Activated T-cell treated with anti-CD3 and anti-CD28 coated beads, Interleukin-2, amount 50 U/mL, for 24 hours (primary cell): ENCODE measurements at places on chromosomes 4 and X.
A peak's percentile ranks its signal among the peaks of the same experiment; 100 is the strongest.

- no peaks in the 10 kb centered on the region for H3K36me3 ChIP-seq
- DNase-seq = no peak
- H3K27me3 ChIP-seq = no peaks in the 10 kb centered on the region
- no peak overlapping the region for H3K4me3 ChIP-seq
- H3K4me1 ChIP-seq = no peaks in the 10 kb centered on the region
Observed at GRCh38 chr4:126267689-126268088, 952.9 kb downstream of the FAT4 start.

DNA sequence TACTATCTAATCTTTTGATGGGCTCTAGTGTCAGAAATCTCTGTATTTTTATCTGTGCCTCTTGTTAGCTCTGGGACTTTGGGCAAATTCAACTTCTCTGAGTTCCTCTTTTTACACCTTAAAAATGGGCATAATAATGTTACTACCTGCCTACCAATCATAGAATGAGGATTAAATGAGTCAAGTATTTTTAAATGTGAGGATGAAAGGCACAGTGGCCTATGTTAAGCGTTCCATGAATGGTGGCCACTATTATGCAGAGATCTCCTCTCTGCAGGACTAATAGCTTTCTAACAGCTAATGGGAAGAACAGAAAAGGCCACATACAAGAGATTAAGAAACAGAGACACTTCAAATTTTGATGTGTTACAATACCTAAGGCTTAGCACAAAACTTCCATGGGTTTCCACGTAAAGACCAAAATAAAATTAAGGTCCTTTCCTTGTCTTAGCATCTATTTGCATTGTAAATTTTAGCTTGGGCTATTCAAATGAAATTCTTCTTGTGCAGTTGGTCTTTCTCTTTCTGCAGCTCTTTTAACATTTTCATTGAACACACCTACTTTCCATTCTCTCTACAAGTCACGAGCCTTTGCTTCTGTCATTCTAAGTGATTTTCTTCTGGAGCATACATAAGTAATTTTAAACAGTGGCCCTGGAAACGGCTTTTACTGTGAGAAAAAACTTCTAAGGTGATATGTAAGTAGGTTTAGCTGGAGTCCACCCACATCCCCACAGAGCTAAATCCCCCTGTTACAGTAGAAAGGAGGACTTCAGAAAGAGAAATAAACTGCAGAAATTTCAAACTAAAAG lies 117.9 kb upstream of the MED14 start:
- H3K27ac ChIP-seq = no peak overlapping the region
- H3K4me3 ChIP-seq = no peak overlapping the region
- peaks cover 52% of the 10 kb centered on the region for H3K27me3 ChIP-seq
- peaks cover 3% of the 10 kb centered on the region for H3K4me1 ChIP-seq

- no peak overlapping the region for H3K27ac ChIP-seq
- DNase-seq = no peak
- H3K4me3 ChIP-seq = no peak overlapping the region
- H3K27me3 ChIP-seq = peaks cover 22% of the 10 kb centered on the region
- no peaks in the 10 kb centered on the region for H3K36me3 ChIP-seq
- H3K4me1 ChIP-seq = no peaks in the 10 kb centered on the region
Observed at GRCh38 chrX:129876771-129877305, 29.1 kb upstream of the UTP14A start.

DNA sequence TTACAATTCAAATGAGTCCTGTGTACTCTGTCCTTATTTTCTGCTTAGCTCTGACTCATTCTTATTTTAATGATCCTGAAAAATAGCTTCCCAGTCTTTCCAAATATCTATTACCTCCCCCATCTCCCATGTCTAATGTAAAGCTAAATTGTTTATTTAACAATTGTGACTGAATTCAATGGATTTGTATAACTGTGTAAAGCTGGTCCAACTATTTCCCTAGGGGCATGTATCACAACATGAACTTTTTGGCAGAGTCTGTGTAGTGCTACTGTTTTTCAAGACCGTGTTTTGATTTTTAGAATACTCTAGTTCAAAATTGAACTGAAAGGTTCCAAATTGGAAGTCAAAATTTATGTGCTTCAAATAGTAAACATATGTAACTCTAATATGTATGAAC lies 67.8 kb downstream of the SPCS3 start:
- no peaks in the 10 kb centered on the region for H3K4me1 ChIP-seq
- DNase-seq = no peak
- H3K36me3 ChIP-seq = no peaks in the 10 kb centered on the region
- no peak overlapping the region for H3K4me3 ChIP-seq
- no peak overlapping the region for H3K27ac ChIP-seq

DNA sequence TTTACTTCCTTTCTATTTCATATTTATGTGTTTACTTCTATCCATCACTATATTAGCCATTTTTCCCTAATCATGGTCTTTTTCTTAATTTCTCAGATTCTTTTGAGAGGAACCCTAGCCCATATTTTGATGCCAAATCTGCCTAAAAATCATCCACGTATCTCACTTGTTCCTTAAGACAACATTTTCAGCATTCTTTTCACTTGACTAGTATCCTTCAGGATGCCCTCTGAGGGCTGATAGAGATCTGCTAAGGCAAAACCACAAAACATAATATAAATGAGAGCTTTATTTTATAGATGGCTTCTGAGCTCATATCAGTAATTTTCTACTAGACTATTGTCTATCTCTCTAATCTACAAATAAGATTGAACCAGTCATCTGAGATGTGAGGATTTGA lies 341.9 kb downstream of the GPM6A start:
- no peak overlapping the region for H3K27ac ChIP-seq
- no peak for DNase-seq
- no peaks in the 10 kb centered on the region for H3K27me3 ChIP-seq
- H3K4me3 ChIP-seq = no peak overlapping the region
- no peaks in the 10 kb centered on the region for H3K36me3 ChIP-seq

- H3K4me1 ChIP-seq = no peaks in the 10 kb centered on the region
- no peak overlapping the region for H3K4me3 ChIP-seq
- no peak for DNase-seq
- H3K27me3 ChIP-seq = peaks cover 17% of the 10 kb centered on the region
- no peaks in the 10 kb centered on the region for H3K36me3 ChIP-seq
Observed at GRCh38 chr4:150009533-150009932, 68.7 kb upstream of the DCLK2 start.

DNA sequence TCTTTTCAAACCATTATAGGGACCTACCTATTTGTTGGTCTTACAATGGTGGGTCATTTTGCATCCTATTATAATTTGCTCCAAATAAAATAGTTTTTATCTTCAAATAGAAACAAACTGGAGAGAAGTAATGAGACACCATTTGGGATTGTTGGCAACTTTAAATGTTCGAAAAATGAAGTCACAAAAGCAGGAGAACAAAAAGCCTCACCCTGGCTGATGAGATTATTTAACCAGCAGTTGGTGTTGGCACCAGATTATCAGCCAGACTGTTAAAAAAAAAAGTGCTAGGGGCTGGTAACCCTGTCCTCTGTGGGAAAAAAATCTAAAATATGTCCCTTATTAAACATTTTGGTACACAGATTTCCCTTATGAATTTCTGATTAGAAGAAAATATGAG lies 100.3 kb downstream of the DCK start:
- peaks cover 9% of the 10 kb centered on the region for H3K4me1 ChIP-seq
- H3K36me3 ChIP-seq = no peaks in the 10 kb centered on the region
- peaks cover 8% of the 10 kb centered on the region for H3K27me3 ChIP-seq
- no peak overlapping the region for H3K27ac ChIP-seq

GRCh38 chrX:37383313-37383712 lies 34.1 kb downstream of the PRRG1 start:
- no peak overlapping the region for H3K4me3 ChIP-seq
- DNase-seq = no peak
- H3K4me1 ChIP-seq = no peaks in the 10 kb centered on the region
- H3K36me3 ChIP-seq = no peaks in the 10 kb centered on the region
- H3K27ac ChIP-seq = no peak overlapping the region

DNA sequence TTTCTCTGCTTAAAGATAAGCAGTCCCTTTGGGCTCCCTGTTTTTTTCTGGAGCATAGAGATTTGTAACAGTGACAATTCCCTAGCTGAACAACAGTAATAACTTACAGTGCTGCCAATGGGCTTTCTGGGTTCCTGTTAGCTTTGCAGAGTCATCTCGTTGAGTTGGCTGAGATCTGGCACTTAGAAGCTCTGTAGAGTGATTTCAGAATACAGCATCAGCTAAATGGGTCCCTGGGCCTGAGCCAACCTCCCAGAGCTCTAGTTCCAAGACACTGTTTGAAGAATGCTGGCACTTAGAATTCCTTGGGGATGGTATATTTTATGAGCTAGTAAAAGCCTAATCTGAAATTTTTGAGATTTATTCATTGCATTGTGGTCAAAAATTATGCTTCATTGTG lies 43.5 kb upstream of the SERTM2 start:
- no peak overlapping the region for H3K4me3 ChIP-seq
- H3K27me3 ChIP-seq = peaks cover 27% of the 10 kb centered on the region
- no peak for DNase-seq
- no peaks in the 10 kb centered on the region for H3K4me1 ChIP-seq
- H3K27ac ChIP-seq = no peak overlapping the region

DNA sequence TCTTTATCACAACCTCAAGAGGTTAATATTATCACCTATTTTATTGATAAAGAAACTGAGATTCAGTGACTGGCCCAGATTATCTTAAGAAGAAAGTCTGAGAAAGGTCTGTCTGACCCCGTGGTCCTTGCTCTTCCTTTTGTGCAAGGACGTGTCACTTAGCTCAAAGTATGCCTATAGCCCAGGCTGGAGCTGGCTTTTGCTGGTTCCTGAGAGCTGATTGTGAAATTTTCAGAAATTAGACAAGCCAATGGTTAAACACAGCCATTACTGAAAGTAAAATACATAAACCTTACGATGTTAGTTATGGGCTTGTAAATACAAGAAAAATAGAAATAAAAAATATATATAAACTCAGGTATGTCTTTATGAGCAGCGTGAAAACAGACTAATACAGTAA lies 70.1 kb downstream of the CHRNA9 start:
- H3K4me3 ChIP-seq = no peak overlapping the region
- no peak overlapping the region for H3K27ac ChIP-seq
- DNase-seq = no peak
- peaks cover 5% of the 10 kb centered on the region for H3K4me1 ChIP-seq

GRCh38 chr4:304969-305680 lies at the start of gene ZNF732:
ZNF732 (minus strand) TSS chr4:305474; CDS start chr4:305310, 164 bp downstream.
- DNase-seq = no peak
- peaks cover 11% of the 10 kb centered on the region for H3K4me1 ChIP-seq
- H3K27me3 ChIP-seq = peaks cover 57% of the 10 kb centered on the region
- H3K27ac ChIP-seq = no peak within 1 kb of the TSS

GRCh38 chr4:2423695-2424094 lies 4.9 kb downstream of the CFAP99 start:
- H3K27ac ChIP-seq = no peak overlapping the region
- no peak for DNase-seq
- H3K4me3 ChIP-seq = no peak overlapping the region
- peaks cover 12% of the 10 kb centered on the region for H3K4me1 ChIP-seq
- H3K27me3 ChIP-seq = peaks cover 30% of the 10 kb centered on the region
- no peaks in the 10 kb centered on the region for H3K36me3 ChIP-seq

GRCh38 chr4:106587558-106587957 lies 219.0 kb upstream of the GIMD1 start:
- no peak overlapping the region for H3K4me3 ChIP-seq
- H3K27me3 ChIP-seq = no peaks in the 10 kb centered on the region
- no peaks in the 10 kb centered on the region for H3K4me1 ChIP-seq
- no peak overlapping the region for H3K27ac ChIP-seq
- no peaks in the 10 kb centered on the region for H3K36me3 ChIP-seq

- no peaks in the 10 kb centered on the region for H3K4me1 ChIP-seq
- no peaks in the 10 kb centered on the region for H3K27me3 ChIP-seq
- H3K27ac ChIP-seq = no peak overlapping the region
- no peak for DNase-seq
- peaks cover 17% of the 10 kb centered on the region for H3K36me3 ChIP-seq
- no peak overlapping the region for H3K4me3 ChIP-seq
Observed at GRCh38 chrX:2457289-2458133, 43.3 kb downstream of the DHRSX start.

- no peak for DNase-seq
- no peaks in the 10 kb centered on the region for H3K36me3 ChIP-seq
- H3K27me3 ChIP-seq = no peaks in the 10 kb centered on the region
- H3K27ac ChIP-seq = no peak overlapping the region
Observed at GRCh38 chr4:85861064-85861765, 386.3 kb downstream of the ARHGAP24 start.

DNA sequence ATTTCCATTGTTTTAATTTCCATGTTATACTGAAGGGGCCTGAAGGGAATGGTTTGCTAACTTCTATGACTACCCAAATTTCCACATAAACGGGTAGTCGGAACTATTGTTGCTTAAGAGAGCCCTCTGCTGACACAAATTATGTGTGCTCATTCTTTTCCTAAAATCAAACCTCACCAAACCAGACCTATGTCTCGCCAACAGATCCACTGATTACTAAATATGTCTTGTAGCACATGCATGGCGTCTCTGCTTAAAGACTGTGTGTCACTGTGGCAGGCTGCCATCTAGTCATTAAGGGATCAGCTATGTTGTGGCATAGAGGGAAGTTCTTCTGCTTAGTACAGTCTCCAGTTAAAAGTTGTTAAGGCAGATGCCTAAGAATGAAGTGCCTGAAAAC lies 25.1 kb downstream of the PIR start:
- H3K4me3 ChIP-seq = no peak overlapping the region
- no peak for DNase-seq
- no peaks in the 10 kb centered on the region for H3K36me3 ChIP-seq
- H3K4me1 ChIP-seq = peaks cover 1% of the 10 kb centered on the region

DNA sequence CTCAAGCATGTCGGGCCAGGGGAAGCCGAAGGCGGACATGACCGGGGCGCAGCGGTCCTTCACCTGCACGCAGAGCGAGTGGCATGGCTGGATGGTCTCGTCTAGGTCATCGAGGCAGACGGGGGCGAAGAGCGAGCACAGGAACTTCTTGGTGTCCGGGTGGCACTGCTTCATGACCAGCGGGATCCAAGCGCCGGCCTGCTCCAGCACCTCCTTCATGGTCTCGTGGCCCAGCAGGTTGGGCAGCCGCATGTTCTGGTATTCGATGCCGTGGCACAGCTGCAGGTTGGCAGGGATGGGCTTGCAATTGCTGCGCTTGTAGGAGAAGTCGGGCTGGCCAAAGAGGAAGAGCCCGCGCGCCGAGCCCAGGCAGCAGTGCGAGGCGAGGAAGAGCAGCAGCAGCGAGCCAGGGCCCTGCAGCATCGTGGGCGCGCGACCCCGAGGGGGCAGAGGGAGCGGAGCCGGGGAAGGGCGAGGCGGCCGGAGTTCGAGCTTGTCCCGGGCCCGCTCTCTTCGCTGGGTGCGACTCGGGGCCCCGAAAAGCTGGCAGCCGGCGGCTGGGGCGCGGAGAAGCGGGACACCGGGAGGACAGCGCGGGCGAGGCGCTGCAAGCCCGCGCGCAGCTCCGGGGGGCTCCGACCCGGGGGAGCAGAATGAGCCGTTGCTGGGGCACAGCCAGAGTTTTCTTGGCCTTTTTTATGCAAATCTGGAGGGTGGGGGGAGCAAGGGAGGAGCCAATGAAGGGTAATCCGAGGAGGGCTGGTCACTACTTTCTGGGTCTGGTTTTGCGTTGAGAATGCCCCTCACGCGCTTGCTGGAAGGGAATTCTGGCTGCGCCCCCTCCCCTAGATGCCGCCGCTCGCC lies at the start of gene SFRP2:
Gene SFRP2, minus strand, starts transcription at position 671 of the 864 bp plus-strand sequence. Its CDS starts 248 bp downstream, at position 423.
- peaks cover 42% of the 10 kb centered on the region for H3K4me1 ChIP-seq
- DNase-seq = peak; percentile 40
- no peak within 1 kb of the TSS for H3K27ac ChIP-seq
- H3K4me3 ChIP-seq = peak within 1 kb of the TSS; percentile 55
- H3K27me3 ChIP-seq = peaks cover 85% of the 10 kb centered on the region
